ENCODE measurements at places on chromosomes 5 and 9.
A peak's percentile ranks its signal among the peaks of the same experiment; 100 is the strongest.

DNA sequence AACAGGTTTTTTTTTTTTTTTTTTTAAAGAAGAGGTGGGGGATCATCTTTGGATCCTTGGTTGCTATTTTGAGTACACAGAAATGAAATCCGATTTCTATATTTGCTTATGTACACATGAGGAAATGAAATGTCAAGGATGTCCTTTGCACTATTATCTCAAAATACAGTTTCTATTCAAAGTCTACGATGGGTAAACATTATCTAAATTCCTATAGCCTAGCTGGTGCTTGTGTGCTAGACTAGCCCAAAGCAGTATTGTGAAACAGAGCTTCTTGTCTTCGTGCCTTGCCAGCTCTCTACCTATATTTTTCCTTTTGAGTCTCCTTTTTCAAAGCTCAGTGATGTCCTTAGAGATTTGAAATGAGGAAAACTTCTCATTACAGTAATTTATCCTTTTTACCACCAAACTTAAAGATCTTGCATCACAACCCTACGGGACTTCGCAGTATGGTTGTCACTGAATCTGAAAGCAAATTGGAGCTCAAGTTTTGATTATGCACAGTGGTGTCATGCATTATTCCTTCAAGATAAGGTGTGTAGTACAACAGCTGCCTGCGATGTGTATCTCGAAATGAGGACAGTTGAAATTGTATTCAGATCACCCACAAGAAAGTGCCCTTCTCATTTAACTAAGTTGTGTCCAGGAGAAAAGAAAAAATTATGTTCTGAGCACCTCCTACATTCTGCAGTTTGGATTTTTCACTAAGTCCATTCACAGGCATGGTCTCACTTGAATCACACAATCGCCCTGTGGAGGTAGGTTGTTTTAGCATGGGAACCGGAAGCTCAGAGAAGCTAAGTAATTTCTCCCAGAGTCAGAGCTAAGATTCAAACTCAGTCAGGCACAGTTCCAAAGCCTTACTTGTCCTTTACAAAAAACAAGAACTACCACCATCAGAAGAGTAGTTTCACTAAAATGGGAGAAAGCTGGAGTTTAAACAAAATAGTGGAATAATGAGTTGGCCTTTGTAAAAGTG, 379.0 kb downstream of the GLIS3 start:
- no peak for DNase-seq

DNA sequence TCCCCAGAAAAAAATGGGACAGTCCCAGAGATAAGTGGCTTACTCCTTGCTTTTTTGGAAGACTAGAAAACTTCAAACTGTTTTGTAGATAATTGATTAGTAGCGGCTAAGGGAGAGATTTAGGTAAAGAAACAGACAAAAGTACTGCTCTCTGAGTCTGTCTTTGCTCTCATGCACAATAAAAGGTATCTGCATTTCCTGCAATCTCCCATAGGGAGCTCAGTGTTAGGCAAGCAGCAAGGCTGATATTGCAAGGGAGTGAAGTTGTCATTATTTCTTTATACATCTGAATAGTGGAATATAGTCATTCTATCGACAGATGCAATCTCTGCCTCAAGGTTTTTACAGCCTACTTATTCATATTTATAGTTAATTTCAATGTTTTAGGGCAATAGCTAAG, 54.9 kb upstream of the CAMK4 start:
- DNase-seq, result no peak

DNA sequence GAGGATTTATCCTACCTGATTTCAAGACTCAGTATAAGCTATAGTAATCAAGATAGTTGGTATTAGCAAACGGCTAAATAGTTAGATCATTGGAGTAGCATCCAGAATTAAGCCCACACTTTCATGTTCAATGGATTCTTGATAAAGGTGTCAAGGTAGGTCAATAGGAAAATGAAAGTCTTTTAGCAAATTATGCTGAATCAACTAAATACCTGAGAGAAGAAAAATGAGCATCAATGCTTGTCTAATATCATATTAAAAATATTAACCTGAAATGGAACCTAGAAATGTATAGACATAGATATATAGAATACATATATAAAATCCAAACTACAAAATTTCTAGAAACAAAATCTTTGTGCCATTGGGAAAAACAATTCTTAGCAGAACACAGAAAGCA, 685.6 kb downstream of the DTWD2 start:
- no peak for DNase-seq

GRCh38 chr5:128083811-128084227, 253 bp downstream of the SLC12A2 start:
- DNase-seq, result no peak

GRCh38 chr5:126561908-126562307, 33.1 kb downstream of the ALDH7A1 start:
- DNase-seq, result no peak

DNA sequence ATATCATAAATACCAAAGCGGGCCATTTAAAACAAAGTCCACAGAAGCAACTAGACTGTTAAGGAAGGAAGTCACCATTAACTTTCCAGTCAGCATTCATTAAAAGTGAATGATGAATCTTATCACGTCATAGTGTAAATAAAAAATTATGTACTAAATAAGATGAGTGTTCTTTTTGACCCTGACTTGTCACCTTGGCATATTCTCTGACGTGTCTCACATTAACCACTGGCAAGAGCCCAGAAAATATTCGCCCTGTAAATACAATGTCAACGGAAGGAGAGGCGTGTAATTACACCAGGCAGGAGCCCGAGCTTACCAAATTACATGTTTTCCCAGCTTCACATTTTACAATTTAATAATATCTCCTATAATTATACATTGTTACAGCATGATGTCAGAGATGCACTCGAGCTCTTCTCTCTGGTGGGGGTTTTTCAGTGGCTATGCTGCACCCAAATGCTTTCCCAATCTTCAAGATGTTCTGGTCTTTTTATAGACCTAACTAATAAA, 29.3 kb upstream of the UBE2QL1 start:
- no peak for DNase-seq

- DNase-seq, result peak; percentile 76
Observed at GRCh38 chr9:127707766-127708165, 978 bp downstream of the CFAP157 start.
